ENCODE measurements at places on chromosomes 5 and 9.
A peak's percentile ranks its signal among the peaks of the same experiment; 100 is the strongest.

GRCh38 chr5:90916947-90917800 is 358.6 kb downstream of the ADGRV1 start:
- H3K4me3 ChIP-seq: no peak overlapping the region
- H3K27me3 ChIP-seq: no peaks in the 10 kb centered on the region
- no peak for DNase-seq
- no peaks in the 10 kb centered on the region for H3K36me3 ChIP-seq

DNA sequence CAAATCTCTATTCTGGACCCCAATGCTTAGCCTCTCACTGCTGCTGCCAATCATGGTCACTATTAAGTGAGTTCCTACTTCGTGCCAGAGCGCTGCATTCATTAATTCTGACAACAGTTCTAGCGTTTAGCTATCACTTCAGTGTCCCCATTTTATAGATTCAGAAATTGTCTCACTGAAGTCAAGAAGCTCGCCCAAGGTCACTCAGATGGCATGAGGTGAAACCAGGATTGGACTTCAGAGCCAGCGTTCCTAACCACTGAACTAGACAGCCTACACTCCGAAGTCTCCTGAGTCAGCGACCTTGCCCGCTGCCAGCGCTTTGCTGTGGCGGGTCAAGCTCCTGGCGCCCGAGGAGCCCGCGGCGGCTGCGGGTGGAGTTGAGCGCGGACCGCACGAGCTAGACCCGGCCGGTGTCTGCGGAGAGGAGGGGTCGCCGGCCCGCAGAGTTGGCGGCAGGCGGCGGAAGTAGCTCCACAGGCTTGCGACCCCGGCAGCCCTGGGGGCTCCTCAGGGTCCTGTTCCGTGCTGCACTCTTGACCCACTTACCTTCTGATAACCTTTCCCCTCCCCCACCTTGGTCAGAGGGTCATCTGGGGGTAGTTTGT is 2.1 kb upstream of the GABRB2 start:
- DNase-seq: no peak
- H3K27me3 ChIP-seq: peaks cover 48% of the 10 kb centered on the region
- peak overlapping the region; percentile 58 for H3K4me3 ChIP-seq

DNA sequence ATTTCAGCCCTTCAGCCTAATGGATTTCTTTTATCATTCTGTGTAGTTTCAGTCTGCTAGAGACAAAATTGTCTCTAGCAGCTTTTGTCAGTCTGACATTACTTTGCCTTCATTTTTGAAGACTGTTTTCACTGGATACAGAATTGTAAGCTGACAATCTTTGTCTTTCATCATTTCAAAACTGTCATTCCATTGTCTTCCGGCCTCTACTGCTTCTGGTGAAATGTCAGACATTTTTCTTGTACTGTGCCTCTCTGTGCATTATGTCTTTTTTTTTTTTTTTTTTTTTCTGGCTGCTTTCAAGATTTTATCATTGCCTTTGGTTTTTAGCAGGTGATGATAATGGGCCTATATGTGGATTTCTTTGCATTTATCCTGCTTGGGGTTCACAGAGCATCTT is 51.3 kb upstream of the ZNF169 start:
- no peak overlapping the region for H3K4me3 ChIP-seq
- no peaks in the 10 kb centered on the region for H3K36me3 ChIP-seq
- no peak for DNase-seq
- H3K4me1 ChIP-seq: no peaks in the 10 kb centered on the region
- no peak overlapping the region for H3K27ac ChIP-seq

DNA sequence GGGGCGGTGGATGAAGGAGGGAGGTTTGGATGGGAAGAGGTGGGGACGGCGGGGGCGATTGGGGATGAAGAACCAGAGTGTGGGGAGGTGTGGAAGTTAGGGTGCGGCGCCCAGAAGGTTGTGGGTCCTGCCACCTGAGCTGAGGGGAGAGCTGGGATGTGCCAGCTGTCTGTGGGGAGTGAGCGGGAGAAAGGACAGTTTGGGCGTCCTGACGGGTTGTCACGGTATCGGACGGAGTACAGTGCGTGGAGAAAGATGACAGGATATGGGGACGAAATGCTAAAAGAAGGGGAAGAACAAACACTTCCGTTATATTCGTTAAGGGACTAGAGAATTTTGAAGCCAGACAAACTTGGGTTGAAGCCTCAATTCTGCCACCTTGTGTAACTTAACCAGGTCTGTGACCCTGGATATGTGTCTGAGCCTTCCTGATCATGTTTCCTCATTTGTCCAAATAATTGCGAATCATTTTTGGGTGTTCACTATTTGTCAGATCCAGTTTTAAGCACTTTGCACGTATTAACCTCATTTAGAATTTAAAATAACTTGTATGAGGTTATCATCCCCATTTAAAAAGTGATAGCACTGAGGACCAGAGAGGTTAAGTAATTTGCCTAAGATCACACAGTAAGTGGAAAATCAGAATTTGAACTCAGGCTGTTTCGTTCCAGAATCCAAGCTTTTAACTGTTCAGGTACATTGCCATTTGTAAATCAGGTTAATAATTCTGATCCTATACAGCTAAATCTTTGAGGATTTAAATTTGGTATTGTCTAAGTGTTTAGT is 689 bp downstream of the CNTRL start:
- H3K36me3 ChIP-seq: no peaks in the 10 kb centered on the region
- peak overlapping the region; percentile 34 for H3K27ac ChIP-seq
- peak overlapping the region; percentile 89 for H3K4me3 ChIP-seq
- no peaks in the 10 kb centered on the region for H3K27me3 ChIP-seq
- peaks cover 13% of the 10 kb centered on the region for H3K4me1 ChIP-seq

- H3K4me1 ChIP-seq: no peaks in the 10 kb centered on the region
- H3K4me3 ChIP-seq: no peak overlapping the region
- no peak for DNase-seq
- no peaks in the 10 kb centered on the region for H3K27me3 ChIP-seq
These were observed 82.2 kb upstream of the SLCO6A1 start for GRCh38 chr5:102581011-102581410.

Measured in psoas muscle (tissue), 8 donors.